Osteocyte (in vitro differentiated cells): ENCODE measurements at places on chromosomes 7 and 10. TPM values are rescaled to one million over a fixed set of nuclear protein-coding genes. Genes with fewer than 3 reads are reported as not detected.
A peak's percentile ranks its signal among the peaks of the same experiment; 100 is the strongest.

Gene TRPV5
- not detected in 2 replicates for total RNA-seq

Gene IGF2BP3
- 70.0 and 70.5 TPM in 2 replicates for total RNA-seq

Gene CELF2
- 33.8 and 35.8 TPM in 2 replicates for total RNA-seq

- DNase-seq: no peak
These were observed 21.0 kb upstream of the DDX21 start for GRCh38 chr10:68934994-68935393.

DNA sequence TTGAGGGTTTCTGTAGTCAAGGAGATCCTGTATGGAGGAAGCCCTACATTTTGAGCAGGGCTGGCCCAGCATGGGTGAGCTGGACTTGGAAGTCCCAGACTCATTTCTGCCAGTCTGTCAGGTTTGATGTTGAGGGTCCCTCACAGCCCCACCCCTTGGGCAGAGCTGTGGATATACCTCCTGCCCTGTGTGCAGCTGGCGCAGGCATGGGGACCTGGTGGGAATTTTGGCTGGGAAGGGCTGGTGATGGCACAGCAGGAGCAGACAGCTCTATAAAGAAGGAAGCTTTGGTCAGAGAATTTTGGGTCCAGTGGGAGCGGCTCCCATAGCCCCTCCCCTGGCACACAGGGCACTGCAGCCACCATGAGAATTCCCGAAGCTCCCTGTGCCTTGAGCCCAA, 482.6 kb downstream of the RPS24 start:
- DNase-seq: peak; percentile 68

DNA sequence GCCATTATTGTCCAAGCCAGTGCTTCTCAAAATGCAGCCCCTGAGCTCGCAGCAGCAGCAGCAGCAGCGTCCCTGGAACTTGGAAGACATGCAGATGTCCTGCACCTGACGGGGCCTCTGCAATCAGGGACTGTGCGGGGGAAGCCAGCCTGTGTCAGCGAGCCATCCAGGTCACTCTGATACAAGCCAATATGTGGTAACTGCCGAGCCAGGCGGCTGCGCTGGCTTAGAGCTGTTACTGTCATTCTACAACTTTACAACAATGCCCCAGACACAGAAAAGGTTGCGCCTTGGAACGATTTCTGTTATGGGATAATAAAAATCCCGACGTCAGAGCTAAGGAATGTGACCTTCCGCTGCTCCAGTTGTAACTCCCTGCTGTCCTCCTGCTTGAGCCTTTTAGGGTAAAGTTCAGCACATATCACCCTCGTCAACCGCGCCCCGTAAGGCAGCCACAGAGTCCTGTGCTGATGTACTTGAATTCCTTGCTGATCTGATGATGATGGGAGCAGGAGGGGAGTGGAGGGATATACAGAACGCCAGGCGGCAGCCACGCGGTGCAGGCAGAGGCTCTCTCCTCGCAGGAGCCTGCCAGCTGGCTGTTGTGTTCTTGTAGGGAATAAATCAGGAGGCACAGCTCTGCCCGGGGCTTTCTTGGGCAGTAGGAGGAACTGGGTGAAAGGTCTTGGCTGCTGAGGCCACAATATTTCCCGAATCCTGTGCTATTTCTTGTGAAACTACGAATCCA, 20.0 kb upstream of the CRYGN start:
- peak; percentile 89 for DNase-seq

- peak; percentile 69 for DNase-seq
These were observed 167.9 kb upstream of the PFKP start for GRCh38 chr10:2899246-2899951.

- no peak for DNase-seq
These were observed 706.9 kb upstream of the GHITM start for GRCh38 chr10:83432261-83433045.

DNA sequence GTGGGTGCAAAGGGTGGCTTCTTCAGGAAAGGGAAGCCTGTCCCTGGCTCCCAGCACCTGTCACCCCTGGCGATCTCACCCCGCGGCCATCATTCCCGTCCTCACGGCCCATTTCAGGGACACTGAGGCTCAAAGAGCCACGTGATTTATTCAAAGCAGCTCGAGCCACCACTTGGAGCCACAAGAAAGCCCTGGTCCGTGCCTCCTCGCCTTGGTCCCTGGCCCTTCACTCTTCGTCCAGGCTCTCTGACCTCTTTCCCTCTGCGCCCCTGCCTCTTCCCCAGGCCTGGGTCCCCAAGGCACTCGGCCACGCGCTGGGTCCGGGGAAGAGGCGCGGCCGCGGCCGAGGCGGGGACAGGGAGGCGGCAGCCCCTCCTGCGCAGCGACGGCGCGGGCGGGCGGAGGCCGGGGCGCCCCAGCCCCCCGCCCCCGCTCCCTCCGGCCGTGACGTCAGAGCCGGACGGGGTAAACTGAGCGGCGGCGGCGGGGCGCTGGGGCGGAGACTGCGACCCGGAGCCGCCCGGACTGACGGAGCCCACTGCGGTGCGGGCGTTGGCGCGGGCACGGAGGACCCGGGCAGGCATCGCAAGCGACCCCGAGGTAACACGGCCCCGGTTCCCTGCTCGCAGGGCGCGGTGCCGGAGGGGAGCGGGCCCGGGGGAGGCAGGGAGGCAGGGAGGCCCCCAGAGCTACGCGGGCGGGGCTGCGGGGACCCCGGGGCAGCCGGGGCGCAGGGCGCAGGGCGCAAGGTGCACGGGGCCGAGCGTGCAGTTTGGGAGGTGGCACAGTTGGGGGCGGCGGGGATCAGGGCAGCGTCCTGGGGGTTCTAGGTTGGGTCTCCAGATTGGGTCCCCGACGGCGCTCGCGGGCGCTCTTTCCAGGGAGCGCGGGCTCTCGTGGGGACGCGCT, at the start of gene SLC18A2:
Gene SLC18A2, plus strand, starts transcription at position 494 of the 909 bp plus-strand sequence. CDS start 580 bp downstream, outside the sequence.
- no peak for DNase-seq

DNA sequence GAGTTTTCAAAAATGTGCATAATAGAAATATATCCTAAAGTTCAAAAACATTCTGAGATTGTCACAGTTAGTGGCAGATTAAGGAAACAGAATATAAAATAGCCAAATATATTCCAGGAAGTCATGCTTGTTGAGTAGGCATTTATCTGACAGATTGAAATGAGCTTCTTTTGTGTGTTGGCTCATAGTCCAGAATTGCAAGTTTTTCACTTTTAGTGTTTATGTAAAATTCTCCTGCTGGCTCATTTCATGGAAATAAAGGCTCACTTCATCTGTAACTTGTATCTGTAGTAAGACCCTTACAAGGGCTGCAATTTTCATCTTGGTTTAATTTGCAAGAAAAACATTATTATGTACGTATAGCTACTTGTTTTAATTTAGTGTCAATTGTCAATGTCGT, 93.5 kb downstream of the MCU start:
- DNase-seq: no peak

DNA sequence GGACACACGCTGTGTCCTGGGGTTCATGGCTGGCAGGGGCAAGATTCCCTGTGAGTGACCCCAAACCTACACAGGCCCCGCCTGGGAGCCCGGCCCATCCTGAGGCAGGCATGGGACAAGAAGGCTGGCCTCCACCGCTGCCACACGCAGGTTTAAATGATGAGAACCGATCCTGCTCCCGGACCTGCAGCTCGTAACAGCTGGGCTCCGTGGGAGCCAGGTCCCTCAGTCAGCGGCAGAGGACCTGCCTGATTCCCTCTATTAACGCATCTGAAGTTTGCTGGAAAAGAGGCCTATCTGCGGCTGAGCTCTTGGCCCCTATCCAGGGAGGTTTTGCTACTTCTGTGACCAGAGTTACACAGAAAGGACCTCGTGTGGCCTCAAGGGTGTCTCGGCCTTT, 112.3 kb downstream of the VIPR2 start:
- DNase-seq: peak; percentile 80
